CD4-positive, alpha-beta T cell treated with Interleukin-17A for 1 hour (primary cell): ENCODE measurements at places on chromosomes 5 and 9.

GRCh38 chr9:38334234-38334633, 58.3 kb upstream of the ALDH1B1 start:
- no peak for DNase-seq

DNA sequence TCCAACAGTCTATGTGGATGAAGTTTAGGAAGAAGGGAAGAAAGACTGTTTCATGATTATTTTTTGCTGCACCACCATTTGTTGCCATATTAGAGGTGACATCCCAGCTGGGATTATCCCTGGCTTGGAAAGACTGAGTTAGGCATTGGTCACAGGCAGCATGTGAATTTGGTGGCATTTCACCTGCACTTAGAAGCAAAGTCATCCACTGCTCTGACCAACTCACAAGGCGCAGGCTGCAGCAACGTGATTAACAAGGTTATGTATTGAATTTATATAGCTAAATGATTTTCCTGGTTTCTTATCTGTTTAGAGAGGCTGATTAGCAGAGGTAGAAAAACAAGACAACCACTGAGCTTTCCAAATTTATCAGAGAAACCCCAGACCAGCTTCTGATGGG, 2.7 kb downstream of the FYB1 start:
- DNase-seq: no peak

GRCh38 chr5:102542057-102542456, 43.3 kb upstream of the SLCO6A1 start:
- DNase-seq: no peak

GRCh38 chr9:36745977-36746376, 173.3 kb downstream of the MELK start:
- no peak for DNase-seq

DNA sequence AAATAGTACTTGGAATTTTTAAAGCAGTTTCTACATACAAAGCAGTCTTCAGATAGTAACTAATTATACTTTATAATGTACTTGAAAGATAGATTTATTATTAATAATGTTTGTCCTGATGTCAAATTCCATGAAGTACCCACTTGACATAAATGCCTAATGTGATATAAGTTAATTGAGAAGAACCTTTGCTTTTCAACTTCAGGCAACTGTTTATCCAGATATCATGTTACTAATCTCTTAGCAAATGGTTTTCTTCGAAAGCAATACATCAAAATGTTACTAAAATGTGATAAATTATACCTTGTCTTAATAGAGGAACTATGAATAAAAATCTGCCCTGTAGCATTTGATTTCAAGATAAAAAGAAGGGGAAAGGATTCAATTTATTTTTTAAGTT, 146.8 kb upstream of the FBXL17 start:
- no peak for DNase-seq

DNA sequence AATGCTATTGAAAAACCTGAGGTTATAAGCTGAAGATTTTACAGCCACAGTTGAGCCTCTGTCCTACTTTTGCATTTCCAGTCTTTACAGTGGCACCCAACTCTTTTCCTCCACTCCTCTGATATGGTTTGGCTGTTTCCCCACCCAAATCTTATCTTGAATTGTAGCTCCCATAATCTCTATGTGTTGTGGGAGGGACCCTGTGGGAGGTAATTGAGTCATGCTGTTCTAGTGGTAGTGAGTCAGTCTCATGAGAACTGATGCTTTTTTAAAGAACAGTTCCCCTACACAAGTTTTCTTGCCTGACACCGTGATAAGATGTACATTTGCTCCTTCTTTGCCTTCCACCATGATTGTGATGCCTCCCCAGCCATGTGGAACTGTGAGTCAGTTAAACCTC, 646.1 kb upstream of the SEMA6A start:
- DNase-seq: no peak

DNA sequence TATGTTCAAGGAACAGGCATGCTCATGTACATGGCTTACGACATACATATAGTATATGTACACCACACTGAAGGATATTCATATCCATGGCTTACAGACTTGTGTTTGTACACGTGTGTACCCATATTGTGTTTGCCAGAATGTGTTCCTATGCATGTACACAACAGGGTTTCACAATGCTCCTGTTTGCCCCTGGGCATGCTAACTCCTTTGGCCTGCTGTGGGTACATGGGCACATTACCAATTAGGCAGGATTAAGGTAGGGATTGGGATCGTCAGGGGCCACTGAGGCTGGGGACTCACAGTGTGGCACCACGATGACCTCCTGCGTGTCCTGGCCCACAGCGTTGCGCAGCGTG, 26.2 kb downstream of the PDGFRB start:
- no peak for DNase-seq

DNA sequence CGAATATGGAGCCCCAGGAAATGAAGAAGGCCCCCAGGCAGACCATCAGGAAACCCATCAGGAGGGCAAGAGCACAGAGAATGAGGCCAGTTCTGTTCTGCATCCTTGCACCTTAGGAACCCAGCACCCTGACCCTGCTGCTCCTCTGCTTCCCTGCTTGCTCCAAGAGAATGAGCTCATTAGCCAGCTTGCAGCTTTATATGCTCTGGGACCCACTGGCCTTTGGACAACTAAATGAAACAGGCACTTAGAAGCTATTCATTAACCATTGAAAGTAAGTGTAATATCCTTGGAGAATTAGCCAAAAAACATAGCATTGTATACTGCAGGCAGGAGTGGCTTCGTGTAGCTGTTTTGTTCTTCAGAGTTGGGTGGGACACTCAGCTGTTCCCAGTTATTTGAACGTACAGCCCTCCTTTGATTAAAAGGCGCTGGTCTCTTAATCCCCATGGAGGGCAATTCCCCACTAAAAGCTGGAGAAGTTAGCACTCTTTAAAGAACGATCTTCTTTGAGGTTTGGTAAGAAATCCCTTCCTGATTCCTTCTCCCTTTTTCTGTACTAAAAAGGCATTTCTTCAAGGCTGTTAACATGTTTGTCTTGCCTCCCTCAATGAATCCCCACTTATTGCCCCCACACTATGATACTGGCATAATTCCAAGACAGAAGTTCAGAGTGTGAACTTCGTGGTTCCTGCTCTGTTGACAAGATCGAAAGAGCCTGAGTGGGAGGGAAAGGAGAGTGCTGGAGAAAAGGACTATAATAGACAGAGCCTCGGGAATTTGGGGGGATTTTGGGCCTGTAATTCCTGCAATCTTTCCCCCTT, at the start of gene TMEM252:
TSS of gene TMEM252 (minus strand) at position 172 of the 824 bp plus-strand sequence. CDS start at position 103, 69 bp downstream.
- DNase-seq: no peak

DNA sequence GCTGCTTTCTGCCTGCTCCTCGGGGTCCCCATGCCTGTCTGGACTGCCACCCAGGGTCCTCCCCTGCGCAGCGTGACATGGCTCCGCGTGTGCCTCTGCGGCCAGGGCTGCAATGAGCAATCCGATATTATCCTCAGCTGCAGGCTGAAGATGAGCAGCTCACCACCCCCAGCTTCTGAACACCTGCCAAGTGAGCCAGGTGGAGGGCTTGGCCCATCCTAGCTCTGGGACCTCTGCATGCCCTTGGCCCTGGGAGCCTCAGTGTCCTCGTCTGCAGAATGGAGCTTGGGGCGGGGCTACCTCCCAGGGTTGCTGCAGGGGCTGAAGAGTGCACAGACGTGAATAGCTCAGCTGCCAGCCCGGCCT, 4.1 kb upstream of the MYMK start:
- no peak for DNase-seq

- no peak for DNase-seq
Measured at GRCh38 chr5:139982157-139982974, 60.7 kb downstream of the NRG2 start.

- no peak for DNase-seq
Measured at GRCh38 chr9:81620002-81620390, 69.4 kb downstream of the TLE1 start.

DNA sequence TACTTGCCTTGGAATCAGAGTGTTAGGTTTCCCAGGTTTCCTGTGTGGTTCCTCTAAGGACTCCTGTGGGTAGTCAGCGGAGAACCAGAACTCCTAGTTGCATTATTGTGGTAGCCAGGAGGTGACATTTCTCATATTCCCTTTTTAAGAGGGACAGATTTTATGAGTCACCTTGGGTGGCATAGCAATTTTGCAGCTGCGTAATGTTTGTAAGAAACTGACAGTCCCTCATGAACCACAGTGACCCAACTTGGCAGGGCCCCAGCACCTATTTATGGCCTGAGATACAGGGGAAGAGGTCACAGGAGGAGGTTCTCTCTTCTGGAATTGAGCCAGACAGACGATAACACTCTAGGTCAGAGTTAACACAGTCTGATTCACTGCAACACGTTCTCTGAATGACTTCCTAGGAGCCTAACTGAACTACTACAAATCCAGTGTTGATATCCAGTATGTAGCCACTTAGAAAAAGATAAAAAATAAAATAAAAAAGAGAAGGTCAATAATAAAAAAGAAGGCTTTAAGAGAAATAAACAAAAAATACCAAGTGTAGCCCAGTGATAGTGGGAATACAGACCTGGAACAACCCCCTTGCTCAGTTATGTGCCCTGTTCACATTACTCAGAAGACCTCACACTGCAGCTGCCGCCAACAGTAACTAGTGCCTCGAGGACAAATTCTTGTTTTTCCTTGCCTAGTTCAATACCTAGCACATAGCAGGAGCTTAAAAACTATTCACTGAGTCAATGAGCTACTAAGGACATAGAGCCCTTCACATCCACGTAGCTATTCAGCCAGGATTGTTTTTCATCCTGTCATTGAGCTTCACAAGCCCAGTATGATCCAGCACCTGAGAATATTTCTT, 50.7 kb upstream of the VLDLR start:
- peak; percentile 35 for DNase-seq

DNA sequence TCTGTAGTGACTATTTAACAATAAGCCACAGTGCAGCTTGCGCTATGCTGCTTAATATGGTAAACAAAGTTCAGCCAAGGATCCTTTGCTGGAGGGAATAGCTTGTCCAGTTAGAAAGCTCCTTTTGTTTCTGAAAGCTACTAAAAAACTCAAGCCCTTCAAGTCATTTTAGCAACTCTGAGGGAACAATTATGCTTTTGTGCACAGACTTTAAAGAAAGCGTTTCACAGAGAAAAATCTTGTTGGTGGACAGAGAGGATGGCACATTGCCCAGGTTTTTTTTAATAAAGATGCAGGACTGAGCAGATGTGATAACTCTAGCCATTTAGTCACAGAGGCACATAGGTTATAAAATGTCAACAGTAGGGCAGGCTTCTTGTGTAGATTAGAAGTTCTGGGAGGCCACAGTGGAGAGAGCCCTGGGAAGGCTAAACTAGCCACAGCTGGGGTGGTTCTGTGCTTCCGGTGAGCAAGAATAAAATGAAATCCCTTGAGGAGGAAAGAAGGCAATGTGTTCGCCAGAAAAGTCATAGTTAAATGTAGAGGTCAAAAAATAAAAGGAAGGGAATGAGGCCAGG, 63.4 kb downstream of the ALDH7A1 start:
- no peak for DNase-seq
